ENCODE measurements at places on chromosomes 6 and 20.

GRCh38 chr6:43842231-43842794 is 72.3 kb downstream of the VEGFA start:
- DNase-seq, result peak; percentile 69

GRCh38 chr6:75290136-75290945 is 5.7 kb upstream of the TMEM30A start:
- DNase-seq, result no peak

DNA sequence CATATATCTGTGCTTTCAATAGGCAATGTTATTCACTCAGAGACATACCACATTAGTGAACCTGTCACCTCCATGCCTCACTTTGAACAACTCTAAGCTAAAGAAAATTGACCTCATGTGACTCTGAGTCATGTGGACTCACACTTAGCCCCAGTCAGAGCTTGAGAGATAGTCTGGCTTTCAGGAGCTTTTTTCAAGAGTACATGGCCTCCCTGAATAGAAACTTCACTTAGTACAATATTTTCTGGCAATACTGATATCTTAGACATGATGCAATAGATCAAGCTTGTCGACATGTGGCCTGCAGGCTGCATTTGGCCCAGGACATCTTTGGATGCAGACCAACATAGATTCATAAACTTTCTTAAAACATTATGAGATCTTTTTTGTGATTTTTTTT is 8.5 kb downstream of the SPTLC3 start:
- DNase-seq, result no peak

GRCh38 chr6:95071464-95071863 is 505.9 kb upstream of the MANEA start:
- DNase-seq, result no peak

DNA sequence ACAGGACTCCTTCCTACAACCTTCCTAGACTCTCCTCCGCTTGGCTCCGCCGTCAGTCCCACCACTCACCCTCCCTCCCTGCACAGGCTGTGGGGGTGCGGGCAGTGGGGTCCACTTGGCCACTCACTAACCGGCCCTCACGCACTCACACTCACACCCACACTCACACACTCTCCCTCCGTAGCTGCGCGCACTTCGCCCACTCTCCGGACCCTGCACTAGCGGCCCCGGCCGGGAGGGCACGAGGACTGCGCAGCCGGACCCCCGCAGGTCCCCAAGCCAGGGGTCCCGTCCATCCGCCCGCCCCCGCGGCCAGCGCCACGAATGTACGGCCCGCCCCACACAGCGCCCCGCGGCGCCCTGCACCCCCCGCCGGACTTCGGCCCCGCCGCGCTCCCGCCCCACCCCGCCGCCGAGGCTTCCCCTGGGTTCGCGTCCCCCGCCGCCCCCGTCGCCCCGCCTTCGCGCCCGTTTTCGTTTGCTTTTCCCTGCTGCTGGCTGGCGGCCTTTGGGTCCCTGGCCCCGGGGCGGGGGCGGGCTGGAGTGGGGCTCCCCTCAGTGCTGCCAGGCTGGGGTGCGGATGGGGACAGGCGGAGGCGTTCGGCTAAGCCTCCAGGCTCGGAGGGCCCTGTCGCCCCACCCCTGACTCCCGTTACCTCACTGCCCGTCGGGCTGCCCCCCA is 23.0 kb upstream of the SLC22A7 start:
- peak; percentile 43 for DNase-seq

- DNase-seq, result no peak
Measured at GRCh38 chr6:3032986-3033385, 33.3 kb downstream of the NQO2 start.

- DNase-seq, result peak; percentile 31
Measured at GRCh38 chr6:43171707-43172103, 636 bp downstream of the SRF start.

DNA sequence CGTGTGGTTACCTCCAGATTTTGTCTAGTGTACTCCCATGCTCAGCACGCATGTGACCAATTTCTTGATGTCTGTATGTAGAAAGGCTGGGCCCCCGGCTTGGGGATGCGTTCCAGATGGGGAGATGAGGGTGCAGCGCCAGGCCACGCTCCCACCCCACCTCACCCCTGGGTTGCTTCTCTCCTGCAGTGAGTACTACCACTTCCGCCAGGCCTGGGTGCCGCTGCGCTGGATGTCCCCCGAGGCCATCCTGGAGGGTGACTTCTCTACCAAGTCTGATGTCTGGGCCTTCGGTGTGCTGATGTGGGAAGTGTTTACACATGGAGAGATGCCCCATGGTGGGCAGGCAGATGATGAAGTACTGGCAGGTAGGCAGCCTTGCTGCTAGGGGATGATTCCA is 11.5 kb upstream of the SRF start:
- DNase-seq, result no peak

DNA sequence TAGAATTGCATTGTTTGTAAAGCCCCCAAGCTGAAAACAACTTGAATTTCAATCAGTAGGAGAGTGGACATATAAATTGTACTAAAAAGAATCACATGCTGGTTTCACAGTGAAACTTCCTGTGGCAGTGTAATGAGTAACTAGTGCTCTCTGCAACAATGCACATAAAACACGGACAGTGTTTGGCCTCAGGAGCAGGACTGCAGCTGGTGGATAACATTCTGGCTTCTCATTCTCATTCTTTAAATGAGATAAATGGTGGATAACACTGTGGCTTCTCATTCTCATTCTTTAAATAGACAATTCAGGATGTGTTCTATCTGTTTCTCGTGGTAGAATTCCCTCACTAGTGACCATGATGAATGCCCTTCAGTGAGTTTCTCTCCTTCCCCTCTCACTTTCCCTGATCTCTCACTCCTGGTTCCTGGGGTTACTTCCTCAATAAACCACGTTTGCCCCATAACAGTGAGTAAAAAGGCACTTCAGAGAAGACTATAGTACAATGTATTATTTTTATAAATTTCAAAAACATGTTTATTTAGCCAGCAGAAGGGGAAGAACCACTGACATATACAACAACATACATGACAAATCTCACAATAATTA is 59.9 kb downstream of the SLC22A2 start:
- no peak for DNase-seq

DNA sequence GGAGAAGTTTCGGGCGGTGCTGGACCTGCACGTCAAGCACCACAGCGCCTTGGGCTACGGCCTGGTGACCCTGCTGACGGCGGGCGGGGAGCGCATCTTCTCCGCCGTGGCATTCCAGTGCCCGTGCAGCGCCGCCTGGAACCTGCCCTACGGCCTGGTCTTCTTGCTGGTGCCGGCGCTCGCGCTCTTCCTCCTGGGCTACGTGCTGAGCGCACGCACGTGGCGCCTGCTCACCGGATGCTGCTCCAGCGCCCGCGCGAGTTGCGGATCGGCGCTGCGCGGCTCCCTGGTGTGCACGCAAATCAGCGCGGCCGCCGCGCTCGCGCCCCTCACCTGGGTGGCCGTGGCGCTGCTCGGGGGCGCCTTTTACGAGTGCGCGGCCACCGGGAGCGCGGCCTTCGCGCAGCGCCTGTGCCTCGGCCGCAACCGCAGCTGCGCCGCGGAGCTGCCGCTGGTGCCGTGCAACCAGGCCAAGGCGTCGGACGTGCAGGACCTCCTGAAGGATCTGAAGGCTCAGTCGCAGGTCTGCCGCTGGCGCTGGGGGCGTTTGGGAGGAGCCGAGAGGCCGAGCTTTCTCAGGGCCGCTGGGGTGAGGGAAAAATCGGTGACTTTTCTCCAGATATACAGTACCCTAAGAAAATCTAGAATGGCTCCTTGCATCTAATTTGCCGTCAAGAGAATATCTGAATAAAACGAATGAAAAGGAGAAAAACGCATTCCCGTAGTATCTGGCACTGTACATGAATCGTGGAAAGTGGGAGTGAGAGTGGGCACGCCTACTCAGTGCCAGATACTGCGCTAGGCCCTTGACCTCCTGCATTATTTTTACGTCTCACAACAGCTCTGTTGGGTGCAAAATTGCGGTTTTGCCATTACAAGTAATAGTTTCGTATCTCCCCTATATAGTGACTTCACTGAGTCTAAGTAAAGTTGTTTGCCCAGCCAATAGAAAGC is 1.0 kb downstream of the CALHM6 start:
- peak; percentile 66 for DNase-seq

- no peak for DNase-seq
Measured at GRCh38 chr20:61037498-61037897, 214.6 kb upstream of the CDH4 start.

DNA sequence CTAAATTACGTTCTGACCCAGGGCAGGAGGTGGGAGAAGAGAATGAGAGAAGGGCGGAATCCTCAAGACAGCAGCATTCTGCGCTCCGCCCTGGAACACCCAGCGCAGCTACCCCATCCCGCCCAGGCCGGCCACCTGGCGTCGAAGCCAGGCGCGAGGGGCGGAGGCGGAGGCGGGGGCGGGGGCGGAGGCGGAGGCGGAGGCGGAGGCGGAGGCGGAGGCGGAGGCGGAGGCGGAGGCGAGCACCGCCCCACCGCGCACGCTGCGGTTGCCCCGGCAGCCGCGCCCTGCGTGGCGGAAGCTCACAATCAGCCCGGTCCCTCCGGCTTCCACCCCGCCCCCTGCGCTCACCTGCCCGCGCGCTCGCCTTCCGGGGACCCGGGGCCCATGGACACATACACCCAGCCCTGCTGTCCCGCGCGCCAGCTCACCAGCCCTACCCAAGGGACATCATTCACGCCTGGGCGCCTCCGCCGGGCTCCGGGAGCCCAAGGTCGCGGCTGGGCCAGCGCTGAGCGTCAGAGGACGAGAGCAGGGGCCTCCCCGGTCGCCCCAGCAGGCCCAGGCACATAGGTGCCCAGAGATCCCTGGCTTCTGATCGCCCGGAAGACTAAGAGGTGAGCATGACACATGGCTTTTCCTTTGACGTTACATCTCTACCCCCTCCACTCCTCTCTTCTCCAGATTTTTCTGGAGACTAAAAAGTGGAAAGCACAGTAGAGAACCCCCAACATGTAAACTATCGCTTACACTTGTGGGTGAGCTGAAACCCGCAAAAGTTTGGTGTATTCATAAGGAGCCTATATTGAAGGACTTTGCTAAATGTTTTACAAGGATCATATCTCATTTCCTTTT is at the start of gene ANKEF1:
TSS of gene ANKEF1 (plus strand) at position 271 of the 855 bp plus-strand sequence. CDS start 3,315 bp downstream, outside the sequence.
- peak; percentile 37 for DNase-seq

DNA sequence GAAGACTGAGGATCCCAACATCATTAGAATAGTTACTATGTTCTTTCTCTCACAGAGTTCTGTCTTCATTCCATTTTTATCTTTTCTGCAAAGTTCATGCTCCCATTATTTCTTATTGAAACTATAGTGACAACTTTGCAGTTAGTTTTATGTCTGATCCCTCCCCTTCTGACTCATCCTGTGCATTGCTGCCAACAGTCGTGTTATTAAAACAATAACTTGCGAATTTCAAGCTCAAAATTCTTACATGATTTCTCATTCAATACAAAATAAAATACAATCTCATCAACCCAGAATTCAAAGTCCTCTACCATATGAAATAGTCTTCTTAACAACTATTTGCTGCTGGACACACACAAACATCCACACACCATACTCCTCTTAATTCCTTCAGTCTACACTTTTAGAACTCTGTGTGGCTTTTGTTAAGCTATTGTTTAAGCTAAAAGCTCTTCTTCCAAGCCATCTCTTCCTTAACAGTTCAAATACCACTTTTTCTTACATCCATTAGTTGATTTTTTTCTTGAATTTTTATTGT is 261.4 kb upstream of the IRAK1BP1 start:
- DNase-seq, result peak; percentile 46

DNA sequence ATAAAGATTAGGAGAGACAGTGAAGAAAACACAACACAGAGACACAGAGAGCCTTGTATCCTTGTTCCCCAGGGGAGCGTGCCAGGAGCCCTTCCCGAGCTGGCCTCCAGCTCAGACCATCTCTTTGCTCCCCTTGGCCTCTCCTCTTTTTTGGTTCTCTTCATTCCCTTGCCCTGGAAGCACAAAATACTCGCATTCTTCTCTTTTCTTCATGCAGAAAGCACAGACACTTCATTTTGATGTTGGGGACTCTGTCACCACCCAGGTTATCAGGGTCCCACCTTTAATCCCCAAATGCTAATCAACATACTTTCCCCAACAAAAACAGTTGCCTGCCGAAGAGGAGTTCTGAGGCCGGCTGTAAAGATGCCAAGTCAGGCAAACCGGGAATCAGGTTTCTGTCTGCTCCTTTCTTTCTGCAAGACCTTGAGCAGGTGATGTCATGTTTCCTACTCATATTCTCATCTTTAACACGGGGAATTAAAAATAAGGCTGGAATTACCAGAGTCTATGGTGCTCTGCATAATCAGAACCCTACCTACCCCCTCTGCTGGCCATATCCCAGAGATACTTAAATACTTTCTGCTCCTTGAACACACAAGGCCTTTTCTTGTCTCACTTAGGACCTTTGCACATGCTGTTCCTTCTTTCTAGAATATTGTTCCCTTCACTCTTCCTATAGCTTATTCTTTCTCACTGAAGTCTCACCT is 21.7 kb downstream of the TGM6 start:
- peak; percentile 72 for DNase-seq

DNA sequence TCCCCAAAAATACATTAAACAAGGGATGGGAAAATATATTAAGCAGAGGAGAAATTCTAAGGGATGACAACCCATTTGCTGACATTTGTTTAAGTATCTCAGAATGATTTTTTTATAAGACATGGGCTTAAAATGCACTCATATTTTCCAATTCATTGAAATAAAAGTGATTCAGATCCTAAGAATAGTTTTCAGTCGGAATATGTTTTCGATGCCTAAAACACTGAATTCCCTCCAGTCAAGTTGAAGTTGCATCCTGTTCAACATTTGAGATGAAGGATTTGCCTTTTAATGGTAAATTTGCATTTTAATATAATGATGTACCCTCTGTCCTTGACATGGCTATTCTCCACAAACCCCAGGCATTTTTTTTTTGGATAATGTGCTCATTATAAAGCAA is 79.3 kb downstream of the PTCHD4 start:
- DNase-seq, result no peak
